NCI-H446 (cell line): ENCODE measurements at places on chromosomes 4 and X.

- DNase-seq: no peak
Measured at GRCh38 chr4:37628977-37629609, 57.1 kb downstream of the RELL1 start.

DNA sequence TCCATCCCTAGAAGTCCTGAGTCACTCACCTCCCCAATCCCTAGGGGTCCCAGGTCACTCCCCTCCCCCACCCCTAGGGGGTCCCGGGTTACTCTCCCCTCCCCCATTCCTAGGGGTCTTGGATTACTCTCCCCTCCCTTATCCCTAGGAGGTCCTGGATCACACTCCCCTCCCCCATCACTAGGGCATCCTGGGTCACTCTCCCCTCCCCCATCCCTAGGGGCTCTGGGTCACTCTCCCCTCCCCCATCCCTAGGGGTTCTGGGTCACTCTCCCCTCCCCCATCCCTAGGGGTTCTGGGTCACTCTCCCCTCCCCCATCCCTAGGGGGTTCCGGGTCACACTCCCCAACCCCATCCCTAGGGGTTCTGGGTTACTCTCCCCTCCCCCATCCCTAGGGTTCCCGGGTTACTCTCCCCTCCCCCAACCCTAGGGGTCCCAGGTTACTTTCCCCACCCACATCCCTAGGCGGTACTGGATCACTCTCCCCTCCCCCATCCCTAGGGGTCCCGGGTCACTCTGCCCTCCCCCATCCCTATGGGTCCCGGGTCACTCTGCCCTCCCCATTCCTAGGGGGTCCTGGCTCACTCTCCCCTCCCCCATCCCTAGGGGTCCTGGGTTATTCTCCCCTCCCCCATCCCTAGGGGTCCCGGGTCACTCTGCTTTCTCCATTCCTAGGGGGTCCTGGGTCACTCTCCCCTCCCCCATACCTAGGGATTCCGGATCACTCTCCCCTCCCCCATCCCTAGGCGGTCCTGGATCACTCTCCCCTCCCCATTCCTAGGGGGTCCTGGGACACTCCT is 2.1 kb downstream of the ASMTL start:
- DNase-seq: no peak

DNA sequence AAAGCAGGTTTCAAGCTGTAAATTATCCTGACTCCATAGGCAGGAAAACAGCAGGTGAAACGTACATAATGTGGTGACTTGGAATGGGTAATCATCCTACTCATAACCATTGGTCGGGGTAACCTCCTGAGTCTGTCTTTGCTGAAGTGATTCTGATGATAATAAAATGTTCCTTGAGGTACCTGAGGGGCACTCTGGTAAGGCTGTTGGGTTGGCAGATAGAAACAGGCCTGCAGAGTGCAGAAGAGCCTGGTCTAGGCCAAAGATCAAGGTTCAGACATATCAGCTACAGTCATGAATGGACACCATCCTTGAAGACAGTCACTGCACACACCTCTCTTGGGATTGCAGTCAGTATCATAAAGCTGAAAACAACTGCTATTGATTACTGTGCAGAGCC is 174.7 kb upstream of the RPL34 start:
- no peak for DNase-seq

- DNase-seq: no peak
Measured at GRCh38 chrX:69025802-69026301, 139.4 kb downstream of the PJA1 start.

GRCh38 chr4:177951026-177951425 is 508.8 kb upstream of the AGA start:
- DNase-seq: no peak

GRCh38 chr4:80610845-80611677 is 275.5 kb downstream of the CFAP299 start:
- DNase-seq: no peak

DNA sequence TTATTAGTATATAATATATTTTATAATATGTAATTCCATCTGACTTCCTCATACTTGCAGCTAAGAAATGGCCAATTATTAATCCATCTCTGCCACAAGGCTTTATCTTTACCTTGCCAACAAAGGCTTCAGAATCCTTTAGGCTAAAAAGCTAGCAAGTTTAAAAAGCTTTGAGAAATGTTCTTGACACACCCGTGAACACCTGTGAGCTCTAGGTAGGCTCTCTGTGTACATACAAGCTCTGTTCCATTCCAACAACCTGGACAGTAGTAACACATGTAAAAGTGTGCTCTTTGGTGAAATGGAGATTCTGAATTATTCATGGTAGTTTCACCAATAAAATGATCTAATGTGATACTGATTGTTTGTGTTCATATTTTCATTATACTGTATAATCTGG is 49.7 kb upstream of the USP9X start:
- no peak for DNase-seq

DNA sequence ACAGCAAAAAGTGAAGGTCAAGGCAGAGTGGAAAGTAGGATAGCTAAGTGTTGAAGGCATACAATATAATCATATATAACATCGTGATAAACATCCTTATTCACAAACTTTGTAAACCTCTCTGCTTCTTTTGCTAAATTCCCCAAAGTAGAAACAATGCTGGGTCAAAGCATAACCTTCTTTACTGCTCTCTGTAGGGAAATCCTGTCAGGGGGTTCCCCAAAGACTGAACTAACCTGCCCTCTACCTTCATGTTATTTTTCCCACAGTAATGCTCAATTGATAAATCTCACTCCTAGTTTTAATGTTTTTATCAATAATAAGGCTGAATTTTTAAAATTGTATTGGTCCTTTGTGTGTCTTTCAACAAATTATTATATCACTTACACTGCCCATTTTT is 55.7 kb downstream of the DCHS2 start:
- DNase-seq: no peak

DNA sequence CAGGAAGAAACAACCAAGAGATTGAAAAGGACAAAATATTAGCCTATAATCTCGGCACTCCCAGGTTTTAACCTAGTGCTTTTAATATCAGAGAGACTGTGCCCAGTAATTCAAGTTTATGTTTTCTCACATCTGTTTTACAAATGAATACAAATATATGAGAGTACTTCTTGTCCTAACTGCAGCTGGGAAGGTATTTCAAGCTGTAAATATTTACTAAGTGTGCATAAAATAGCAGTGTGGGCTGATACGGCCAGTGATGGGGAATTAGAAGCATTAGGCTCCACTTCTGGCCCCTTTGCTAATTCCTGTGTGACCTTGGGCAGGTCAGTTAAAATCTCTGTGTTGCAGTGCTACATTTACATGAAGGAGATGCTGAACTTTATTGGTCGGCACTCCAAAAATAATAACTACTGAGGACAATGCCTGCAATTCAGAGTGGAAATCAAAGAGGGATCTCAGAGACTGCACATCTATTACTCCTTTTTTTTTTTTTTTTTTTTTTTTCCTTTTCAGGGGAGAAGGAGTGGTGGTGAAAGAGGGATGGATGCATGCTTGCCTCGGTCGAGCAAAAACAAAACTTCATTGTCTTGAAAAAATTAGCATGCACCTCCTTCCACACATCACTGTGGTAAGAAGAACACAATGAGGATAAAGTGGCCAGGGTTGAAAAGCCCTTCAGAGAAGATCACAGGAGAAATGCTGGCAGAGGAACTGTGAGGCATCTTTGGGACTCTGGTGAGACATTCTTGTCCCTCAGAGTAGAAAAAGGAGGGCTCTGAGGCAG is 44.6 kb upstream of the LNX1 start:
- DNase-seq: no peak

DNA sequence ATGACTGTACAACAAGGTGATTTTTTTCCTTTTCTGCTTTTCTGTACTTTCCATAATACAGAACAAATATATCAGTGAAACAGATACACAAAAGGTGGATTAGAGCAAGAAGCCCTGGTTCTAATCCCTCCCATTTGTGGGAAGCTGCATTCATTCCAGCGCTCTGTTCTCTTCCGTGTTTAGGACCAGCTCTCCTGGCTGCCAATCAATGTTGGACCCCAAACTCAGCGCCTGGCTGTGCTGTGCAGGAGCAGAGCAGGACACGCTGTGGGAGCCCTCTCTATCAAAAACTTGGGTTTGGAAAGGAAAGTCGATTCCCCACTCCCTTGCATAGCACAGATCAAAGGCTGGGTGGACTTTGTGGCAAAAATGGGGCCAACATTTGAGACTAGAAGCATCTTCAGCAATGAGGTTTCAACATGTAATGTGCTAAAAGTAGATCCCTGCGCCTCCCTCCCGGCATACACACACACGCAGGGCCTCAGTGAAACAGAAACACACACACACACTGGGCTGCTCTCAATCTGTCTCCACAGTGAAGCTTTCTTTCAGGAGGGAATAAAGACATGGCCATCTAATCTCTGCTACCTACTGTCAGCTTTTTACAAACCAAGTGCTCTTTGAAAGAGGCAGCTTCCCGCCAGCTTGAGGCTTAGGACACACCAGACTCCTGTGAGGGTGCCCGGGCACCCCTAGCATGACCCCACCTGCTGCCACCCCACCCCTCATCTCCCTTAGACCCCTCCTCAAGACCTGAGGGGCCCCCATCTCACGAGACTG is 12.2 kb downstream of the WDR1 start:
- DNase-seq: no peak

- DNase-seq: no peak
Measured at GRCh38 chrX:151085207-151085606, 91.2 kb upstream of the GPR50 start.

- no peak for DNase-seq
Measured at GRCh38 chrX:144627947-144628346, 619.4 kb upstream of the SPANXN1 start.

DNA sequence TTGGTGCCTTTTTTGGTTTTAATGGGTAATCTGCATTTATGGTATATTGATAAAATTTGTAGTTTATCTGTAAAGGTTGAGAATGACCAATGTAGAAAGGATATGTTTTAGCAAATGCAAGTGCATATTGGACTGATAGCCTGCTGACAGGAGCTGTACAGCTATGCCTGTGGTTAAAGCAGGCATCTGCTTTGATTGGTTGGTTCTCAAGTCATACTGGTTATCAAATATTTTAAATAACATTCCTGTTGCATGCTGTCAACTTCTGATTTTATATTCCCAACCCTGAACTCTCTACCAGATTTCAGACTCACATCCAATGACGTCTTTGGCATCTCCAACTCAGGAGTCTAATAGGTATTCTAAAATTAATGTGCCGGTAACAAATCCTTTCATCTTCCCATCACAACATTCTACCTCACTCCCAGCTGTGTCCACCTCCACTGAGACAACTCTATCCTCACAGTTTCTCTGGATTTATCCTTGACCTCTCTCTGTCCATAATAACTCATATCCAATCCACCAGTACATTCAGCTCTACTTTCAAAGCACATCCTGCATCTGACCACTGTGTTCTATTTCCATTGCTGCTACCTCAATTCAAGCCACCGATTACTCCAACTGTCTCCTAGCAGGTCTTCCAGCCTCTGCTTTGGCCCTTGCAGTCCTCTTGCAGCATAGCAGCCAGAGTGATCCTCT is 125.7 kb downstream of the CAMK2D start:
- no peak for DNase-seq
